NCI-H1436 (cell line): ENCODE measurements at places on chromosomes 11 and 22.

- DNase-seq: no peak
Measured at GRCh38 chr11:130164221-130164570, 4.6 kb downstream of the ST14 start.

- DNase-seq: no peak
Measured at GRCh38 chr11:10798330-10798928, 10.3 kb downstream of the EIF4G2 start.

DNA sequence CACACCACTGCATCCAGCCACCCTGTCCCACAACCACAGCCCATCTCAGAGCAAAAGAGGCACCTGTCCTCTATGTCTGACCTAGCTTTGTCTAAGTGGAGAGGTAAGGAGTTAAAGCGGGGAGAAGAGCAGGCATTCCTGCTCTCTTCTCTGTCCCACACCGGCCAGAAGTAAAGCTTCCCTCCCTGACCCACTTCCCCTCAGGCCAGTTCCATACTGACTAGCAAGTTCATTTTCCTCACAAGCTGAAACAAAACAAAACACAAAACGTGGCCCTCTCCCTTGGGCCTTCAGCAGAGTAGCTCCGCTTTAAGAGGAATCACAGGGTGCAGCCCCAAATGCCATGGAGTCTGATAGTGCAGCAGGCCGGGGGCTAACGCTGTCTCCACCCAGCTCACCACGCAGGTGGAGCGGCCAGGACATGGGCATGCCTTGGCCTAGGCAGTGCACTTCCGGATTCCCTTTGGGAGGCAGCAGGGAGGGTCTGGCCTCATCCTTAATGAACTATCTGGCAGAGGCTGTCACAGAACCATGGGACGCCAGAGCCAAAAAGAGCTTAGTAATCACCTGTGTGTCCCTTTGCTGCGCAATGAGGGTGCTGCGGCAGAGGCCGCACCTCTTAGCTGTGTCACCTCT is 34.0 kb downstream of the FLI1 start:
- no peak for DNase-seq

- no peak for DNase-seq
Measured at GRCh38 chr11:121564948-121565684, 112.3 kb upstream of the SORL1-AS1 start.

DNA sequence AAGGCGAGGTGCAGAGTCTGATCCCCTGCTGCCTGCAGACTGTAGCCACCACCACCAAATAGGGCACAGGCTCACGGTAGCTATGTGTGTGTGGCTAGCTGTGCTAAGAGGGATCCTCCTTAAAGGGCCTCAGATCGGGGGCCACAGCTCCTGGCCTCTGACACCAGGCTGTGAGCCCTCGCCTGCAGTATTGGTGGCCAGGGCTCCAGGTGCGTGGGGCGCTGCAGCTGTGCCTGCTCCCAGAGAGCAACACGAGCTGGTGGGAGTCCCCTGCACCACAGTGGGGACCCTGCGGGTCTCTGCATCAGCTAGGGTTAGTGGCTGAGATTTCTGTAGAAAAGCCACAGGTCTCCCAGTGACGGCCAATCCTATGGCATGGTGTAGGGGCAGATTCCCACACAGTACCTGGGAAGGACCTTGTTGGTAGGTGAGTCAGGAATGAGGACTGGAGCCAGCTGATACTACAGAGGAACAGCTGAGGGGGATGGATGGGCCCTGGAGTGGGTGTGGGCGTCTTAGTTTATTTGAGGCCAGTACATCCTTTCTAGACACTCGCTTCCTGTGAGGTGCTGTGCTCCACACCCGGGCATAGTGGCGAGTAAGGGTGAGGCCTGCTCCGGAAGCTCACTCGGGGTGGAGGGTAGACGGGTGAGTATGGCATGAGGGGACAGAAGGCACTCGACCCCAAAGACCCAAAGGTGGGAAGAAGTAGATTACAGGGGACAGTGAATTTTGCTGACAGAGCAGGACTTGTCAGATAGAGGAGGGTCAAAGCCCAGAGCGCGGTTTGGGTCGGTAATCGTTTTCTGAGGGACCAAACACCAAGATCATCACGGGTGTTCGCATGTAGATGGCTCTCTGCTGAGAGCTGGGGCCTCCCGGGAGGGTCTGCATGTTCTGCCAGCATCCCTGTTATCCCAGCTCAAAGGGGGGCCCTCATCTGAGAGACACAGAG is 212.5 kb downstream of the TBC1D22A start:
- DNase-seq: no peak

DNA sequence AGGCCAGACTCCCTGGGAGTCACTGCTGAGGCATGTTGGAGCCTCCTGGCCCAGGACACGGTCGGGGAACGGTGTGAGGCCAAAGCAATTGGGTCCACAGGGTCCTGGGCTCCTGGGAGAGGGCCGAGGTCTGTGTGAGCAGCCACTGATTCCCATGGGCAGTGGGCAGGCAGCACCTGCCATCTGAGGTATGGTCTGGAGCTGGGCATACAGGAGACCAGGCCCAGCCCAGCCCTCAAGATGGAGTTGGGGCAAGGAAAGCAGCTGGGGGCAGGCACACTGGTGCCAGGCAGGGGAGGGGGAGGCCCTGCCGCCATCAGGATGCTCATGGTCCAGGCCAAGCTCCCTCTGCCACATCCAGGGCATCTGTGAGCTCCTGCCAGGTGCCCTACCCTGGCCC is 32.2 kb upstream of the HMOX1 start:
- no peak for DNase-seq

- DNase-seq: no peak
Measured at GRCh38 chr11:63985812-63986155, 454 bp upstream of the OTUB1 start.

DNA sequence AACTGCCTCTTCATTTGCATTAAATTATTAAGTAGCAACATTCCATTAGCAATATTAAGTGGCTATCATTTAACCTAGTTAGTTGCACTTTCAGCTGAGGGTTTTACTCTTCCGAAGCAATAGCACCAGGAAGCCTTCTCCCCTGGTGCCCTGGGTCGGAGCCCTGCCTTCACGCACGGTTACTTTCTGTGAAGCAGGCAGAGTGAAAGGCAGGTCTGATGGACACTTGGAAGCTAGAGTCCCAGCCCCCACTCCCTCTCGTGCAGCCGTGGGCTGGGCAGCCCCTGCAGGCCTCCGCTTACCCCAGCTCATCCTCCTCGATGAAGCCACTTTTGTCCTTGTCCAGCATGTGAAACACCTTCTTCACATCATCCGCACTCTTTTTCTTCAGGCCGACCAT is 2.0 kb downstream of the PVALB start:
- DNase-seq: no peak

- no peak for DNase-seq
Measured at GRCh38 chr22:36332623-36333332, 55.0 kb downstream of the MYH9 start.

DNA sequence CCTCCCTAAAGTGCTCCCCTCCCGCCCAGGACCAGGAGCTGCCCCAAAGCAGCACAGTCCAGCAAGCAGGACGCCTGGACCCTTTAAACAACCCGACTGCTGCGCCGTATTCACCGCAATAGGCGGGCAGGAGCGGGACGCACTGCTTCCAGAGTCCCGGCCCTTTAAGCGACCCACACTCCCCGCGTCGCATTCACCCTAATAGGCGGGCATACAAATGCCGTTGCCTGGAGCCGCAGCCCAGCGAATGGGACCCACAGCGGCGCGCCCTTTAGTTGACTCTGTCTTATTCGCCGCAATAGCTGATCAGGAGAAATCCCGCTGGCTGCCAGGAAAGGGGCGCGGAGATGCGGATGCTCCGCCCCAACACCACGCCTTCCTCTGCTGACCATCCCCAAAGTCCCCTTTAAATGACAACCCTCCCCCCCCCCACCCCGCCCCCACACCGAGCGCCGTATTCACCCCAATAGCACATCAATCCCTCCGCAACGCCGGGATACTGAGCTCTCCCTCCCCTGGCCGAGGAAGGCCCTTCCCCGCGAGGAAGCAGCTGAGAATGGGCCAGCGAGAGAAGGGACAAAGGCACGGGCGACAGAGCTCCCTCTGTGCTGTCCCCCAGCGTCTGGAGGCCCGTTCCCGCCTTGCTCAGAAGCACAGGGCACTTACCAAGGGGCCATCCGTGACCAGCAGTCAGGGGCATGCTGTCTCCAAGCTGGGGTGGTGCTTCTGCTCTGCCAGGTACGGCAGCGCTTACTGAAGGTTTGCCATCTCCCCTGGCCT is 4.7 kb downstream of the OSBPL5 start:
- DNase-seq: peak; percentile 11

- no peak for DNase-seq
Measured at GRCh38 chr11:9716275-9717039, 52.6 kb downstream of the SWAP70 start.

DNA sequence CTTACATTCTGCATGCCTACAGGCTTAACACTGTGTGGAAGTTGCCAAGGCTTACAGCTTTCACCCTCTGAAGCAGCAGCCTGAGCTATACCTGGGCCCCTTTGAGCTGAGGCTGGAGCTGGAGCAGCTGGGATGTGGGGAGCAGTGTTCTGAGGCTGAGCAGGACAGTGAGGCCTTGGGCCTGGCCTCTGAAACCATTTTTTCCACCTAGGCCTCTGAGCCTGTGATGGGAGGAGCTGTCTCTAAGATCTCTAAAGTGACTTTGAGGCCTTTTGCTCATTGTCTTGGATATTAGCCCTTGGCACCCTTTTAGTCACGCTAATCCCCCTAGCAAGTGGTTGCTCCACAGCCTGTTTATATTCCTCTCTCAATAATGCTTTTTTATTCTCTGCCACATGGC is 59.9 kb upstream of the ZBED5 start:
- DNase-seq: no peak

GRCh38 chr11:115525531-115526006 is 21.4 kb upstream of the CADM1 start:
- no peak for DNase-seq

DNA sequence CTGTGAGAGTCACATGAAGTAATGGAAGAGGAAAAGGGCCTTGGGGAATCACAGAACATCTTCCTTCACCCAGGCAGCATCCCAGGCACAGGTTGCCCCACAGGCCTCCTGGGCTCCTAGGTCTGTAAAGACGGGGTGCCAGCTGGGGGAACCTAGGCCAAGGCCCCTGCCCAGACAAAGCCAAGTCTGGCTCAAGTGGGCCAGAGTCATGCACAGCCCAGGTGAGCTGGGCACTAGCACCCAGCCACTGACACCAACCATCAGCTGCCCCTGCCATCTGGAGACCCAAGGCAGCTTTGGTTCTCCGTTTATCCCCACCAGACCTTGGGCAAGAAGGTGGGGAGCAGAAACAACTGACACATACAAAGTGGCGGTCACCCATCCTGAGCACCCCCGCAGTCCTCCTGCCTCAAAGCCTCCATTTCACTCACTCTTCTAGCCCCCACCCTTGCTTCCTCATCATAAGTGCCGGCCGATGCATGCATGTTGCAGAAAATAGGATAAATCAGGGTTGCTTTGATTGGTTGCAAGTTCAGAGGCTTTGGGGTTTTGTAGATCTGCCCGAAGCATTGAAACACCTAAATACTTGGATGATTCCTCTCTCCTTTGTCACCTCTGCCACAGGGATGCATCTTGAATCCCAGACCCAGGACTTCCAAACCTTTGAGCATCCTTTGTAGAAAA is 26.5 kb upstream of the TMPRSS4 start:
- DNase-seq: no peak

- DNase-seq: no peak
Measured at GRCh38 chr11:8080069-8080670, 841 bp upstream of the TUB start.

- no peak for DNase-seq
Measured at GRCh38 chr22:48517039-48518030, 1310.3 kb downstream of the BRD1 start.

- DNase-seq: peak; percentile 43
Measured at GRCh38 chr11:720642-721246, 14.7 kb downstream of the EPS8L2 start.

GRCh38 chr11:100546714-100547113 is 140.4 kb upstream of the ARHGAP42 start:
- peak; percentile 10 for DNase-seq

GRCh38 chr11:123567466-123567865 is 87.0 kb downstream of the SCN3B start:
- no peak for DNase-seq

DNA sequence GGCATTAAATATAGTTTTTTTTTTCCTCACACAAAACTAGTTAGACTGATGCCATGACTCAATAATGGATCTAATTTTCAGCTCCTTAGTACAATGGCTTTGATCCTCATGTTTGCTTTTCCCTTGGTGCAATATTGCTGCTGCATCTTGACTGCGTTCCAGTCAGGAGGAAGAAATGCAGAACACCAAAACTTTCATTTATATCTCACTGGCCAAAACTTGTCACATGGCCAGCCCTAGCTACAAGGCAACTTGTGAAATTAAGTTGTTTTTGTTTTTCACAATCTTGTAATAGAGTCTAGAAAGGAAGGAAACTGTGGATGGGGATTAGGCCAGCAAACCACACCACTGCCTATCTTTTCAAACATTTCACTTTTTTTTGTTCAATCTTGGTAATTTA is 36.7 kb downstream of the SMC1B start:
- DNase-seq: no peak

DNA sequence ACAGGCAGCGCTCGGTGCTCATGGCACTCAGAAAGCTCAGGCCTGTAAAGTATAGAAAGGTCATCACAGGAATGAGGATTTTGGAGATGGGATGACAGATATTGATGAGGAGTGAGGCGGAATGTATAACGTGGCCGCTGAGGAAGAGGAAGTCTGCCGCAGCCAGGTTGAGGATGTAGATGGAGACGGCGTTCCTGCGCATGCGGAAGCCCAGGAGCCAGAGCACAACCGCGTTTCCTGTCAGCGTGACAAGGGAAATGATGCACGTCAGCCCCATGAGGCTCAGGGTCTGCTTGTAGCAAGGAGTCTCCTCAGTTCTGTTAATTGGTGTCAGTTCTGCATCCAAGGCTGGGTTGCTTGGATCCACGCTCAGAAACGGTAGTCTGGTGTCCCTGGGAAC is 33.1 kb upstream of the MRGPRX1 start:
- no peak for DNase-seq

DNA sequence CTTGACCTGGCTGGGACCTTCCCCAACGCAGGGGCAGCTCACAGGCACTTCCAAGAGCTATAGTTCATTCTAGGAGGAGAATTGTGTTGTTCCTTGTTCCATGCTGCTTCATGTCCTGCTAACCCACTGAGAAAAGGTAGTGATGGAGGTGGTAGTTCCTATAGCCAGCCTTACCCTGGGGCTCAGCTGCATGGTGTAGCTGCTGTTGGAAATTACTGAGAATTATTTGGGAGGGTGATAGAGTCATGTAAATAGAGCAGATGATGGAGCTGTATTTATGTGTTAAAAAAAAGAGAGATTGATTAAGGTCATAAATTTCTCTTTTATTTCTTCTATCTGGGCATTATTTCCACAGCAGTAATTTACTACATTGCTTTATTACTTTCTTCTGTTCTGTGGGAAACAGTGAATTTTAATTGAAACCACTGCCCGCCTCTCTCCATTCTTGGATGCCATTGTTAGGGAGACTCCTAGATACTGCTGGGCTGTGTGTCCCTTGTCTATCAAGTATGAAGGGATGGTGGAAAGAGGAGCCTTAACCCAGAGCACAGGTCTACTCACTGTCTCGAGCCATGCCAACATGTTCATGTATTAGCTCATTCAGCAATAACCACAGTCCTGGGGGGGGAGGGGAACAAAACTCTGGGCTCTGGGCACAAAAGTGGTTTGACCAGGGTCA is 309.2 kb downstream of the FAT3 start:
- DNase-seq: no peak

GRCh38 chr11:67029146-67029545 is 6.2 kb downstream of the SYT12 start:
- no peak for DNase-seq
